ENCODE measurements at places on chromosomes 4 and X.

GRCh38 chr4:152734015-152734698 is 45.4 kb downstream of the TIGD4 start:
- no peak for DNase-seq

DNA sequence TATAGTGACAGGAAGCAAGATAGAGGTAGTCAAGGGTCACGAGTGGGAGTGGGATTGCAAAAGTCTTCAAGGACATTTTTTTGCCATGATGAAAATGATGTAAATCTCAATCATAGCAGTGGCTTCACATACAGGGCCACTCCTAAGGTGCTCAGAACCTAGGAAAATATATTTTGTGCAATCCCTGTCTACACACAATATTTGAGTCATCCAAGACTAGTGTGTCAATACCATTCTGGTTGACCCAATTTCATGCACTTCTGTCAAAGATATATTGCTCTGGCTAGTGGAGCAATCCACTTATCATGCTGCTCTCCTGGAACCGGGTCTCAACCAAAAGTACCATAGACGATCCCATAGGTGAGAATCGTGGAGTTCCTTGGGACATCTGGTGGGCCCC is 24.2 kb upstream of the XPNPEP2 start:
- DNase-seq = no peak

DNA sequence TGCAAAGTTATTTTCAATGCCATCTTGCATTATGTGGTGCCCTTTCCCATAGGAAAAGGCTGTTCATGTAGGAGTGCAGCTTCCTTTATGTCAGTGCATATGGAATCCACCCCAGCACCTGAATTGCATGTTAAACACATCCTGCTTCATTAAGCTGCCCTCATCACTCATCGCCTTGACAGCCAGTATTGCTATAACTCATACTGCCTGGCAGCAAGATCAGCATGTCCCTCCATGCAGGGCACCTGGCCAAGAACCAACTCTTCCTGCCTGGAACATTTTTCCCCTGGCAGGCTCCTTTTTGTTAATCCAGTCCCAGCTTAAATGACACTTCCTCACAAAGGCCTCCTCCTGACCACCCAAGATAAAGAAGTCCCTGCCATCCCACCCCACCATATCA is 23.5 kb upstream of the CA5B start:
- no peak for DNase-seq

DNA sequence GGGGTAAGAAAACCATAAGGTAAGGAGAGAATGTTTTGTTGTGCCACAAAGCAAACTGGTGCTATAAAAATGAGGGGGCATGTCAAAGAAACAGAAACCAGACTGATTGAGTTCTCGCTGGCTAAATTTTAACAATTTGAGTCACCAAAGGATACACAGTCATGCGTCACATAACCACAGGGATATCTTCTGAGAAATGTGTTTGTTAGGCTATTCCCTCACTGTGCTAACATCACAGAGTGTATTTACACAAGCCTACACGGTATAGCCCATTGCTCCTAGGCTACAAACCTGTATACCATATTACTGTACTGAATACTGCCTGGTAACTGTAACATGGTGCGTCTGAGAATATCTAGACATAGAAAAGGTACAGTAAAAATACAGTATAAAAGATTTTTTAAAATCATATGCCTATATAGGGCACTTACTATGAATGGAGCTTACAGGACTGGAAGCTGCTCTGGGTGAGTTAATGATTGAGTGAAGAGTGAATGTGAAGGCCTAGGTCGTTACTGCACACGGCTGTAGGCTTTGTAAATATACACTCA is 50.1 kb downstream of the FBXW7 start:
- DNase-seq = no peak

DNA sequence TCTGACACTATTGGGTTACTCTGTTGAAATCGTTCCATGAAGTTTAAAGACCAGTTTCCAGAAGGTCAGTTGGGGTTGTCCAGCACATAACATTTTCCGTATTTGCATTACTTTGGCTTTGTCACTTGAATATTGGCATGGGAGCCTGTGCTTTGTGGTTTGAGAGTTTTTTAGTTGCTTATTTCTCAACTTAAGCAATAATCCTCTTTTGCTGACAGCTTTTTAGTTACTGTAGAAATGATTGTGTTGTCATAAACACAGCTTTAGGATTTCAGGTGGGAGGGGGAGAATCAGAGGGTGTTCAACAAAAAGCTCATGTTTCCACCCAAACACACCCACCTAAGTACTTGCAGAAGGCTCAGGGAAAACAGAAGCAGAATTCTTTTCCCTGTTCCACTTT is 210.7 kb upstream of the TLL1 start:
- no peak for DNase-seq

DNA sequence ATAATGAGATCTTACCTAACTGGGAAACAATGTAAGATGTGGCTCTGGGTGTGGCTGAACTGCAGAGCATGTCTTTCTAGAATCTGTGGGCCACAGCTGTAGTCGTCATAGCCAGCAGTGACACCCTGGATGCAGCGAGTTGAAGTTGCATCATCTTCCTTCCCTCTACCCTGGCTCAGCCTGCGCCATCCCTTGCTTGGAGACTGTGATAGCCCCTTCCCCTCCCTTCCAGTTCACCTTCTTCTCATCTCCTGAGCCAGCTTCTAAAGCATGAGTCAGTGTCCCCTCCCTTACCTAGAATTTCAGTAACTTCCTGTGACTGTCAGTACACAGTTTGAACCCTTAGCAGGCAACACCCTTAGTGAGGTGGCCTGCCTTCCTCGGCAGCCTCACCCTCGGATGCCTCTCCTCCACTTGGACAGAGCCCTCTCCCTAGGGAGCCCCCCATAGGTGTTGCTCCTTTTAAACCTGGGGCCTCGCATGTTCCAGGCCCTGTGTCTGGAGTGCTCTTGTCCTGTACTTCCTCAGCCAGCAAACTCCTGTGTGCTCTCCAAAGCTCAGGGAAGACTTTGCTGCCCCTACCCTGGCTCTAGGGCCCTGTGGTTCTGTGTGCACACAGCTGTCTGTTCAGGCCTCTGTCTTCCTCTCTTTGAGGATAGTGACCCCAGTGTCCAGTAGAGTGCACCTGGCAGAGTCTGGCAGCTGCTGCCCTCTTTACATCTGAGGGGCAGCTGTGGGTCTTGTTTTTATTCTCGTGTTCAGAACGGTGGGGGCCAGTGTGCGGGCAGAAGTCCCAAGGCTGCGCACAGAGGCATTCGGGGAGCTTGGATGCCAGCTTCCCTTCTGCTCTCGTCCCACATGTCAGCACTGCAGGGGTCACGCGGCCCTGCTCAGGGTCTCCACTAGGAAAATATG is 43.7 kb upstream of the TADA2B start:
- no peak for DNase-seq

GRCh38 chr4:54433686-54434085 is 204.6 kb downstream of the PDGFRA start:
- DNase-seq = no peak

- DNase-seq = no peak
These were observed 27.2 kb upstream of the JAKMIP1 start for GRCh38 chr4:6227412-6228157.

- no peak for DNase-seq
These were observed 25.1 kb upstream of the JAKMIP1 start for GRCh38 chr4:6225469-6225868.

DNA sequence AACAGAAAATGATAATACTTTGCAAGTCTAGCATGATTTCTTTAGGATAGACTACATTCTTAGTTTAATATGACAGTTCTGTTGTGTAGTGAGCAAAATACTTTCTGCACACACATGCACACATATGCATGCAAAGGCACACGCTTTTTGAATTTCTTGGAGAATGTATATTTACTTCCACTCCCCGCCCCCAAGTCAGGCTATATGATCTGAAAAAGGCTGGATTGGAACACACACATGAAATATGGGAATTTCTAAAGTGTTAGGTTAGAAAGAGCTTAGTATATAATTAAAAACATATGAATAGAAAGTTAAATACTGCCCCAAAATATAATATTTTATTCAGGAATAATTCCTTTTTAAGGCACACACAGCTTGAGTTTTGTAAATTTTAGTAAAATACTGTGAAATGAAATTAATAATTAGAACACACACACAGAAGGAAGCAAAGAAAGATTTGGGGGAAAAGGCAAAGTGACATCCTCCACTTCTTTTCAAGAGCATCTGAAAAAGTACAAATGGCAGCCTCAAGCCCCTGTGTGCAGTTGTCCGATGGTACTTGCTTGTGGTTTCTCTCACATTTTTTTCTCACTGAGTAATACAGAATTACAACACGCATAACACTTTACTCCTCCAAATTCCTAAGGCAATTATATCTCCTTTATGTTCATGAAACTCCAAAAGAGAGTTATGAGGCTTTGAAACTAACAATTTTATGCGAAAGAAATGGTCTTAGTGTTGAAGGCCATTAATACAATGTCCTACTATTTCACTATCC is 228.9 kb upstream of the ETNPPL start:
- no peak for DNase-seq

DNA sequence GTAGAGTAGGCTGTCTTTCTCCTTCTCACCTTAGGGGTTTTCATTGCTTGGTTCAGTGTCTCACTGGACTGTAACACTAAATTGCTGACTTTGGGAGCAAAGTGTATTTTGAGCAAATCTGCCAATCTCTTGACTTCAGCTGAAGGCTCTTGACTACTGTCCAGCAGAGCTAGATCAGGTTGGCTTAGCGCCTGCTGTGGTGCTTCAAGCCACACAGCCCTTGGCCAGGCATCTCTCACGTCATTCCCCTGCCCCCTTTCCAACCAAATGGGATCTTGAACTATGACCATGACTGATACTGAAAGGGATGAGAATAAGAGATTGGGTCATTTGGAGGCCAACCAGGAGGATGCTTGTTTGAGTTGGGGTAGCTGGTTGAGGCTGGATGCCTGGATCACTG is 4.8 kb downstream of the SLC16A2 start:
- no peak for DNase-seq

GRCh38 chr4:121185960-121186359 is 21.8 kb upstream of the TNIP3 start:
- DNase-seq = no peak

- DNase-seq = no peak
These were observed 14.2 kb downstream of the COX7B2 start for GRCh38 chr4:46894826-46895225.

DNA sequence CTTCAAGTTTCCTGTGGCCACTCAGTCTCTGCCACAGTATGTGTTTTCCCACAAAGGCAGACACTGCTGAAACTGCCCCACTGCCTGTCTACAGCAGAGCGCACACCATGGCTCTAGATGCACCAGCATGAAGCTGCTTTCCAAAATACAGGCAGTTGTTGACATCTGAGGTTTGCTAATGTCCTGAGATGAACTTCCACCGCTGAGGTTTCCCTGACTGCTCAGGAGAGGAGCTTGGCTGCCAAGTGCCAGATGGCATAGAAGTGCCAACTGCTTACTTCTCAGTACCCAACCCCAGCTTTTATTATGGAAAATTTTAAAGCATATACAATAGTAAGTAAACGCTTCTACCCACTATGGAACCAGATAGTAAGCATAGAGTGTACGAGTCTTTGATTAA is 61.0 kb upstream of the EXOC1L start:
- no peak for DNase-seq

DNA sequence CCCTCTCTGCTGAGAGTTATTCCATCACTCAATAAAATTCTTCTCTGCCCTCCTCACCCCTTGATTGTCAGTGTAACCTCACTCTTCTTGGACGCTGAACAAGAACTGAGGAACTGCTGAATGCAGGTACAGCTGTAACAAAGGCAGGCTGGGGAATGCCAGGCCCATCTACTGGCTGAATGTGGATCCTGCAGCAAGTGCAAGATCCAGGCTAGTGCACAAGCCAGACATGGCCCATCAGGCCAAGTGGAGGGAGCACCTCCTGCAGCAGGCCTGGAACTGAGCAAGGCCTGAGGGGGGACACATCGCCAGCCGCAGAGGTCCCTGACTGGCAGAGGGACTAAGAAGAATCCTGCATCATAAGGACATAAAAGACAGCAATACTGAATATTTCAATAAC is 411.8 kb upstream of the PCDH10 start:
- DNase-seq = no peak

- no peak for DNase-seq
These were observed 16.2 kb downstream of the SPOCK3 start for GRCh38 chr4:167218022-167218608.
